Activated T-cell treated with anti-CD3 and anti-CD28 coated beads for 1 hour (primary cell): ENCODE measurements at places on chromosomes 12 and 14.

GRCh38 chr14:58873228-58873953 lies 235.6 kb downstream of the DACT1 start:
- DNase-seq, result no peak

GRCh38 chr12:107490010-107490409 lies 195.6 kb upstream of the PWP1 start:
- DNase-seq, result no peak

- no peak for DNase-seq
Measured at GRCh38 chr14:62957562-62957961, 87.7 kb downstream of the KCNH5 start.

DNA sequence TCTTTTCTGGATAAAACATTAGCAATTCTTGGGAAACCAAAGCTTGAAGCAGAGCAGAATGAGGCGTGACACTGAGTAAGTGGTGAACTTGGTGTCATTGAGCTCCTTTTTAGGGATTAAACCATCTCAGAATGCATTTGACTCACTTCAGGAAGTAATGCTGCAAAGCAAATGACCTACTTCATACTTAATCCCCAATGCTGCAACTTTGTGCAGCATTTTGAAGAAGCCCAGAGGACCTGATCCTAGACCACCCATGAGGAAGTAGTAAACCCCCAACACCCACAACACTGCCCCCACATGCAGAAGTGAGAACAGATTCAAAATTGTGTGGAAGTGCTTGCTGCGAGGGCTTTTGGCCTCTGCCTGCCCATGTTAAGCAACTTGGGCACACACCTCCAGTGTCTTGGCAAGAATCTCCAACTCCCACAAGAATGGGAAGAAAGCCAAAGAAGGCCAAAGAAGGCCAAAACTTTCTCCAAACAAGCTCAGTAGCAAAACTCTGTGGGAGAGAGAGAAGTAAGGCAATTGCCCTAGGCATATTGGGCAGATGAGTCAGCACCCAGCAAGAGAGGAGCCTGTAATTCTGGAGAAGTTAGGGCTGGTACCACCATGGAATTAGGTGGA lies 69.2 kb upstream of the ETV6 start:
- no peak for DNase-seq

DNA sequence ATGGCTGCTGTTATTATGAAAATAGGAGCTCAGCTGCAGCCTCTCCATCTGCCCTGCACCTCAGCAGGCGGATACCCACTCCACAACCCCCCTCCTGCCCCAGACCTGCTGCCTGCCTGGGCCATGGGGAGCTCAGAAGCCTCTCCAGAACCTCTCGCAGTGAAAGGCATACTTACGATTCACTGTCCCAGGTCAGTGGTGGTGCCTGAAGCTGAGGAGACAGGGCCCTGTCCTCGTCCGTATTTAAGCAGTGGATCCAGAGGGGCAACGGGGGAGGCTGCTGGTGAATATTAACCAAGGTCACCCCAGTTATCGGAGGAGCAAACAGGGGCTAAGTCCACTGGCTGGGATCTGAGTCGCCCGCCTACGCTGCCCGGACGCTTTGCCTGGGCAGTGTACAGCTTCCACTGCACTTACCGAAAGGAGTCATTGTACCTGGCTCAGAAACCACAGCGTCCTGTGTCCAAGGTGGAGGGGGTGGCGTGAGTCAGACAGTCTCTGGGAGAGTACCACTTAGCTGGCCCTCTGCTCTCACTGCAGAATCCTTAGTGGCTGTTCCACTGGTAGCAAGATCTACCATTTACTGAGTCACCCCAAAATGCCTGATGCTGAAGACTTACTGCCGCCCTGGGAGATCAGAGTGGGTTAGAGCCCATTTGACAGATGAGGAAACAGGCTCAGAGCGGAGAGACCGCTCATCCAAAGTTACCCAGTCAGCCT lies at the start of gene SERPINA1:
SERPINA1 (minus strand) TSS at position 219 of the 720 bp plus-strand sequence. CDS start 5,365 bp downstream, outside the sequence.
- DNase-seq, result no peak

DNA sequence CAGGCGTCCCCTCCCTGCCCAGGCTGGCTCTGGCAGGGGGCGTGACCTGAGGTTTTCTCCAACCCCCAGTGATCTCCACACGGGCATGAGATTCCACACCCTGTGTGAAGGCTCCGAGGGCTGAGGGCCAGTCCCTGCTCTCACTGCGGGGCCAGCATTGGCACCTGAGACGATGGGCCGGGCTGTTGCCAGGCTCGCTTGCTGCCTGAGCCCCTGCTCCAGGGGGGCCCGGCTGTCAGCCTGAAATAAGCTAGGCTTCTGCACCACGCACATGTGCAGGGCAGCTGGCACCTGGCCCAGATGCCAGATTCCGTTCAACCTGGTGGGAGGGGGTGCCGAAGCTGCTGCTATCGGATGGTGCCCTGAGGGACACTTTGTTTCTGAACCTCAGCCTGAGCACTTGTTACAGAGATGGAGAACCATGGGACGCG lies 196.5 kb upstream of the PRMT8 start:
- no peak for DNase-seq

GRCh38 chr12:48814262-48815125 lies 3.8 kb upstream of the CACNB3 start:
- DNase-seq, result peak; percentile 54

DNA sequence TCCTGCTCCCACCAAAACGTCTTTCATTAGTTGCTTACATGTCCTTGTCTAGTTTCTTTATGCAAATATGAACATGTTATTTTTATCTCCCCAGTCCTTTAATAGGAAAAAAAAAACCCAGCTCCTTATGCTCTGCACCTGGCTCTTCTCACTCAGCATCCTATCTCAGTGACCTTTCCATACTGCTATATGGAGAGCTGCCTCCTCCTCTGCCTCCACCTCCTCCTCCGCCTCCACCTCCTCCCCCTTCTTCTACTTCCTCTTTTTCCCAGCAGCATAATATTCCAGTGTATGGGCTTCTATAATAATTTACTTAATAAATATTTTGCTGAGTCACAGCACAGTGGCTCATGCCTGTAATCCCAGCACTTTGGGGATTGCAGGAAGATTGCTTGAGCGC lies 31.5 kb downstream of the ABCB9 start:
- DNase-seq, result no peak

GRCh38 chr14:89537911-89538310 lies 120.9 kb upstream of the FOXN3 start:
- no peak for DNase-seq

- DNase-seq, result no peak
Measured at GRCh38 chr14:22252686-22253085, 336.3 kb downstream of the DAD1 start.

- no peak for DNase-seq
Measured at GRCh38 chr14:55973911-55974630, 144.1 kb upstream of the PELI2 start.

DNA sequence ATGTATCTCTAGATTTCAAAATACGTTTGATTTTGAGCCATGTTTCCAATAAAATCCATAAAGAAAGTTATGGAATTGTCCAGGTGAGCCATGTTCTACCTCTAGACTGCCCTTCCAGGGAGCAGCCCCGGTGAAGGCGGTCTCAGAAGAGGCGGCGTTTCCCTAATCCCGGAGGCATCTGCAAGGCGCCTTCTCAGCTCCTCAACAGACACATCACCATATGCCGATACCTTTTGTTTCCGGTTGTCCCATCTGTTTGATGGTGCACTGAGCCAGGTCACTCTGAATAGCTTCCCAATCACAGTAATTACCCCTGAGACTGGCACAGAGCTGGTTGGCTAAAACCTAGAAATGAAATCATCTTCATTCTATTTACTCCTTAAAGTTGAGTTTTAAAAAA lies 305.5 kb upstream of the FKBP4 start:
- no peak for DNase-seq

GRCh38 chr14:21913759-21914158 lies 240.1 kb upstream of the OR4E1 start:
- peak; percentile 54 for DNase-seq

DNA sequence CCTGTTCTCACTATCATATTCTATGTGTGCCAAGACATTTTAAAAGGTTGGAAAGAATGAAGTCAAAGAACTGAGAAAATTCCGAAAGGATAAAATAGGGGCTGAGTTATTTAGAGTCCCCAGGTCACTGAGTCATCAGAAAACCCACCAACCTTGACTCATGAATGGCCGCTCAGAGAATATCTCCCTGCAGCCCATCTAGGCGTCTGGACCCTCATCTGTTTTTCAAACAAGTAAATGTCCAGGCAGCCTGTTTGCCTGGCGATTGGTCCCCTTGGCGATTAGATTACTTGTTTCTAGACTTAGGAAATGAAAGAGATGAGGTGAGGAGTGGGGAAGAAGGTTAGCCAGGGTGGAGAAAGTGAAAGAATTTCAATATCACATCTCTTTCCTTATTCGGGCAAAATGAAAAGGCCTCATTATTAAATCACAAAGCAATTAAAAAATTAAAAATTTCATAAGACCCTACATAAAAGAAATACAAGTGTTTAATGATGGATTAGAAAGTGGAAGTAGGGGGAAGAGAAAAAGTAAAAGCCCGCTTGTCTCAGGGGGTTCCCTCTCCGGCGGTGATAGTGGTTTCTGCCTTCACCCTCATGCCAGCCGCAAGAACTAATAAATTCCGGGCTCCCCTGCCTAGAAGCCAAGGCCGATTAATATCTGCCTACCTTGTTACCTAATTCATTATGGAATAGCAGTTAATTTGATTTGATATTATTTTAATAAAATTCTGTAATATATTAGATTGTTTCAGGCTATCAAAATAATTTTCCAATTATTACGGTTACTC lies 415.9 kb downstream of the BCL11B start:
- DNase-seq, result no peak

DNA sequence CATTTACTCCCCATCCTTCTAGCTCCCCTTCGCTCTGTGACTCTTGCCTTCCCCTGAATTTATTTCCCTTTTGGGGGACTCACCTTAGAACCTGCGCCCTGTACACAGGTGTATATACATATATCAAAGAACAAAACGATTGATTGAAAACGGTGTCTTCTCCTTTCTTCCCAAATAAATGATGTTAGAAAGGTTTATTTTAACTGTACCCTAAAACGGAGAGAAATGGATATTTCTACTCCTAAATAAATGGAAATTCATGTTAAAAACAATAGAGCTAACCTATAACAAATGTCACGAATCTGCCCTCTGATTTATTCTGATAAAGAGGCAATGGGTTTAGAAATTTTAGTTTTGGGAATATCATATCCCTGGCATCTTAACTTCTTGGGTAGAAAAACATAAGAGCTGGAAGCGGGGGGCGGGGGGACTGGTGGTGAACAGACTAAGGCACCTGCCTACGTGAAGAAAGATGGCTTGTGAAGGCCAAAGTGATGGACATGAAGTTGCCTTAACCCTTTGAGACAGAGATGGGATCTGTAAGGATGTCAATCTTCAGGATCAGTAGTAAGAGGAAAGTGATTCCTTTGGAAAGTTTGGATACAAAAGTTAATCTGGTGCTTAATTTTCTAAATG lies 8.8 kb upstream of the LHX5 start:
- DNase-seq, result no peak

- no peak for DNase-seq
Measured at GRCh38 chr12:80195074-80195726, 95.9 kb downstream of the OTOGL start.

DNA sequence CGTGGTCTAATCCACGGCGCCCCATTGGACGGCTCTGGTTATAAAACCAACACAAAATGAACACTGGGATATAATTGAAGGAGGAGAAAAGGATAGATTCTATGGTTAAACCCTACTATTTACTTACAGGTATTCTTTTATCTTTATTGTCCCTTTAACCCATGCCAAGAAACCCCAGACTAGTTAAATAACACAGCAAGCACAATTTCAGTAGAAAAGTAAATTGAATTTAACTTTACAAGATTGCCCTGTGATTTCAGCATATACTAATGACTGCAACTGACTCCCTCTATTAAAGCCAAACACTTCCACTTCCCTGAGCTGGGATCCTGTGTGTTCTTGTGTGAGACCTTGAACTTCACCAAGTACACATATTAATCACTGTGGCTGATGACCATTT lies 45.3 kb downstream of the BCL11B start:
- no peak for DNase-seq

DNA sequence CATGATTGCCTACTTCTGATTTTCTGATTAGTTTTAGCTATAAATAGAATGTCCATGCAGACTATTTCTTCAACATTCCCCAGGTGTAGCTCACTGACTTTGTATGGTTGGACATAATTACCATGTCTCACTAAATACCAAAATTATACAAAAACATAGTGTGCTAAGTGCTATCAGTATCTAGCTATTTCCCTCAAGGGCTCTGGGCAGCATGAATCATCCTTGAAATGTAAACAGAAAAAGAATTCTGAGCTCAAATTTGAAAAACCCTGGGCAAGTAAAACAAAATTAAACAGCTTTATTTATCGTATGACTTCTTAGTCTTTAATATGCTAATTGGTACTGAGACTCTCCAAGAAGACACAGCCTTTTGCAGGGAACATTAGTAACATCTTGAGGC lies 82.9 kb downstream of the SPATA7 start:
- no peak for DNase-seq
